T-helper 1 cell (primary cell): ENCODE measurements at places on chromosomes 3 and 15.

GRCh38 chr3:150090877-150091276 lies 120.2 kb upstream of the PFN2 start:
- no peak for DNase-seq

- DNase-seq, result no peak
Measured at GRCh38 chr3:11607816-11608215, 35.9 kb downstream of the VGLL4 start.

- peak; percentile 61 for DNase-seq
Measured at GRCh38 chr15:31365655-31366127, 39.1 kb downstream of the KLF13 start.

GRCh38 chr3:169384573-169384972 lies 278.9 kb downstream of the MECOM start:
- DNase-seq, result no peak

GRCh38 chr3:165347526-165347925 lies 151.3 kb upstream of the SLITRK3 start:
- no peak for DNase-seq

DNA sequence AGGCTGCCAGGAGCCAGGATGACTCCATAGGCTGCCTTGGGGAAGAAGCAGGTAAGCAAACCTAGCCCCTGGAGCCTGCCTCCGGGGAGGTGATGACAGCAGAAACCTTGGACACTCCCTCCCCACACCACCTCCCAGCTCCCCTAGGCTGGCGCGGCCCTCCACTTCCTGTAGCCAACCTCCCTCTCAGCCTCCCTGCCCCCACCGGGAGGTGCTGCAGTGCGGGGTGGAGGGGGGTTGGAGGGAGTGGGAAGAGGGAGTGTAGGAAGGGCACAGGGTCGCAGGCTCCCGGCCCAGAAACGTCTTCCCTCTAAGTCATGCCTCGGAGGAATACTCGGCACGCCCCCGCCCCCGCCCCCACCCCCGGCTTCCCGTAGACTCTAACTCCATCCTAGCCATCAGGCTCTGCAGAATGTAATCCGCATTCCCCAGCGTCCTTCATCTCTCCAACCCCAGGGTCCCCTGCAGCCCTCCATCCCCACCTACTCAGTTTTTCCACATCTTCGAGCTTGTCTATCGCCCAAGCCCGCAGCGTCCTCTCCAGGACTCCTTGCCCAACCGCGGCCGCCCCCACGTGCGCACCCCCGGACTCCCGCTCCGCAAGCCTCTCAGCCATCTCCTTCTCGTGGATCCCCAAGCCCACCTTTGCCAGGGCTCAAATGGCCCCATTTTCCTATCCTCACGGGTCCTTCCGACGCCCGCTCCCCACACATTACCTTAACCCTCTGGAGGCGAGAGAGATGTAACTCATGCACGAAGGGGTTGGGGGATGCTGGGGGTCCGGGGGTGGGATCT lies 528 bp downstream of the LPCAT4 start:
- DNase-seq, result peak; percentile 30

- DNase-seq, result no peak
Measured at GRCh38 chr3:193830791-193831191, 237.8 kb downstream of the OPA1 start.

DNA sequence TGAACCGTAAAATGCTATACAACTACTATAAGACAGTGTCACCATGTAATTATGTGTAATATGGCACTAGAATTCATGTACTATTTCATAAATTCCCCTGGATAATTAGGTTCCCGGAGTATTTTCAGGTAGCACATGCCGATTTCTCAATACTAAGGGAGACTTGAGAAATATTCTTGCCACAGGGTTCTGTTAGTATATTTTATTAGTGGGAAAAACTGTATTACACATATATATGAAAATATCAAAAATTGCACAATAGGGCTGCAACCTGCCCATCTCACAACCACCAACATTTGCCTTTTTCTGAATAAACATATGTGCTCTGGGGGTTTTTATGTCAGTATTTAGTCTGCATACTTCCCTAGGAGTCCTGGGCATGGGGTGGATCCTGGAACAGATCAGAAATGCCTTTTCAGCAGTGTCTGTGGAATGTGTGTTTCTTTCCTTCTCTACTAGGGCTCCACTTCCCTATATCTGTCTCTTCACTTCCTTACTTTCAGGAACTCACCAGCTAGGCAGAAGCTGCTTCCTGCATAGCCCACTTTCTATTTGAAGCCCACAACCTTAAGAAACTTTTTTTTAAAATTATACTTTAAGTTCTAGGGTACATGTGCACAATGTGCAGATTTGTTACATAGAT lies 87.5 kb downstream of the RPL39L start:
- DNase-seq, result no peak
